ENCODE measurements at places on chromosomes 11 and 22.

DNA sequence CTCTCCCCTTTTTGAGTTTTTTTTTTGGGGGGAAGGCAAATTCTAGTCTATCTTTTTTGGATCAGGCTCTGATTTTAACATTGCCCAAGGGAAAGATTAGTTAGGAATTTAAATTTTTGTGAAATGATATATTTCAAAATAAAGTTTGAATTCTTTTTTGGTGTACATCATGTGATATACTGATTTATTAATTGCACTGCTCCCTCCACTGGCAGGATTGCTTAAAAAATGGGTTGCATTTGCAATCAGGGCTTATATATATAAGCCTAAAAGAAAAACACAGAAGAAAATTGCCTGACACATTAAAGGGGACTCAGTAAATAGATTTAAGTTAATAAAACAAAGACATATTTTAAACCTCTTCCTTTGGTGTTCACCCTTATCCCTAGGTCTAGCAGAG lies 1.2 kb downstream of the DYNC2H1 start:
- peak; percentile 54 for DNase-seq

DNA sequence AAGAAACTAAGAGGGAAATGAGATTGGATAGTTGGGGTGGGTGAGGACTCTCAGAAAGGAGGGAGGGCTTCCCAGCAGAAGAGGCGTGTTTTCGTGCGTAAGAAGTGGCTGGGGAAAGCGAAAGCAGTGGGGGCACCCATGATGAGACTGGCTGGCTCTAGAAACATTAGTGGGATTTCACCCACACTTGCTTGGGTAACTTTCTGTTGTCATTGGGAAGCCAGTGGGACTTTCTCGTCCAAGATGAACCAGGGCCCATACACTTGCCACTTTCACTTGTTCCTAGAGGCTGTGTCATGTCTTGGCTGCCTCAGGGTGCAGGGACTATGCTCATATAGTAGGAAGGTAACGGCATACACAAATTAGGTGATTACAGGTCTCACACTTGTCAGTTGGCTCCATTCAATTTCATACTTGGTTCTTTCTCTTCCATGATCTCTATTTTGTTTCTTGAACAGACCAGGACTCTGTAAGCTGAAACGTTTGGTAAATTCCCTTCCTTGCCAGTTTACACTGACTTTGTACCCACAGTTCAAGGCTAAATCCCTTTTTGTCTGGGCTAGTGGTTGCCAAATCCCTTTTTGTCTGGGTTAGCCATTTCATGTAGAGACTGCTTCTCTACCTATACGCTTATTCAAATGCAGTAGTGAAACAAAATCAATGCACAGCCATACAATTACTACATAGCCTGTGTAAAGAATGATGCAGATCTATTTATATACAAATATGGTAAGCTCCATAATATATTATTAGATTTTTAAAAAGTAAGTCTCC lies 42.0 kb upstream of the CXCR5 start:
- DNase-seq, result no peak

- no peak for DNase-seq
These were observed 31.2 kb upstream of the PRAME start for GRCh38 chr22:22590136-22590891.

DNA sequence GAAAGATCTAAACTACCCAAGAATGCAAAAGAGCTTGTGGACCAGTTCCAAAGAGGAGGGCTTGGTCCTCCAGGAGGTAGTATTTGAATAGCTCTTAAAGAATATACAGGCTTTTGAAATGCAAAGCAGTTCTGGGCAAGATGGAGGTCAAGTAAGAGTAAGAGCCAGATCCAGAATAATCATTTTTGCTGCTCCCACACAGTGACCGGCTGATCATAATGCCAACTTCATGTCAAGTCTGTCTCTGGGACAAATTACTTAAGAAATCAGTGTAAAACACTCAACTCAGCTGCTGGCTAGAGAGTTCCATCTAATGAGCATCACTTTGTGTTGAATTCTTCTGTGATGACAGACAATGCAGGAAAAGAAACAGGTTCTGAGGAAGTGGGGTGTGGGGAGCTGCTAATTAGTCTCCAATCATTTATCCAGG lies 250.9 kb upstream of the NARS2 start:
- DNase-seq, result no peak

DNA sequence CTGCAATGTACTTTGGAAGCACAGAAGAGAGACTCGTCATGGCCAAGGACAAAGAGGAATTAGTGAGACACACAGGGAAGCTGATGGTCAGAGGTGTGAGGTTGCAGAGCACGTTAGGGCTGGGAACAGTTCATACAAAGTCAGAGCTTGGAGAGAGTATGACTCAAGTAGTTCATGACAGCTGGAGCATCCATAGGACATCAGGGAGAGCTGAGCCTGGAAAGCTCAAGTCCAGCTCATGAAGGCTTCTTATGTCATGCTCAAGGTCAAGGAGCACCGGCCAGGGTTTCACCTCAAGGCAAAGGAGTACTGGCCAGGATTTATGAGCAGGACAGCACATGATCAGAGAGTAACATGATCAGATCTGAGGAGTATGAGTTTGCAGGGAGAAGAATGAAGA lies 64.6 kb upstream of the CHST1 start:
- no peak for DNase-seq

GRCh38 chr22:27116312-27117086 lies 459.1 kb downstream of the MIAT start:
- no peak for DNase-seq

DNA sequence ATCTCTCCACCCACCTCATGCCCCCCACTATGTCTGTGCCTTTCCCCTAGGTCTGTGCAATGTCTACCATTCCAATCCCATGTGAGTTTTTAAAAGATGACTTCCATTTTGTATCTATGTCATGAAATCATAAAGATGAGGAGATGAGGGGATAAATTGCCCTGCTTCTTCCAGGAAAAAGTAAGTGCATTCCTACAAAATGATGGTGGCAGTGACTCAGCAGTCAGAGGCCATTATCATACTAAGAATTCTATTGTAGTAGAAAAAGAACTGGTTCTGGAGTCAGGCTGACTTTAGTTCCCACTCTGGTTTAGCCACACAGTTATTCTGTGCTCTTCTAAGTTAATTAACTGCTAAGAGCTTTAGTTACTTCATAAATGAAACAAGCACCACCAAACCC lies 89.6 kb upstream of the API5 start:
- DNase-seq, result no peak

DNA sequence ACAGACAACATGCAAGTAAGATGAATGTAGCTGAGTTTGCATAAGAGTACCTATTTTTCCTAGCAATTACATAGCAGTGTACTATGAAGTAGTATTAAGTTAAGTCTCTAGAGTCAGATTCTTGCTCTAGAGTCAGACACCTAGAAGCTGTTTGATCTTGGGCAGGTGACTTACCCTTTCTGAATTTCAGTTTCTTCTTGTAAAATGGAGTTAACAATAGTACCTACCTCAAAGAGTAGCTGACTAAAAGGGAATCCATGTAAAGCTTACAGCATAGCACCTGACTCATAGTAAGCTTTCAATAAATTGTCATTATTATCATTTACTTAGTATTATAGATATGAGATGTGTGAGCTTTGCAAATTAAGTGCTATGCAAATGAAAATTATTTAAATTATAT lies 47.8 kb upstream of the PTPRJ start:
- DNase-seq, result no peak

- DNase-seq, result no peak
These were observed 3.6 kb downstream of the ANKRD13D start for GRCh38 chr11:67292671-67293070.

- DNase-seq, result no peak
These were observed 9.5 kb downstream of the DRICH1 start for GRCh38 chr22:23622634-23623033.

DNA sequence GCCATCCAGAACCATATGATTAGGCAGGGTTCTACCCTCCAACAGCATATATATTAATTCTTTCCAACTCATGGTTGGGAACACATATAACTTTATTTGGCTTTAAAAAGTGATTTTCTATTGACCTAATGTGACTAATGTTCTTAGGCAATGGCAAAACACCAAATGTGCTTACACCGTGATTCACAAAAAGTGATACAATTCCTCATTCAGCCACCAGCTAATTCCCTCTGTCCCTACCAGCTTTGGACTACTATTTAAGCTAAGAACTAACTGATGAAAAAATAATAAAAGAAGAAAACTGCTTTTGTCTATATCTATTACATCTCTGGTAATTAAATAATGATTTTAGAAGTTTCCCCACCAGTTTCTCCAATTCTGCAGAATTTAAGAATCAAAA lies 4.7 kb downstream of the CTSC start:
- peak; percentile 70 for DNase-seq

- DNase-seq, result no peak
These were observed 3.0 kb downstream of the KIF18A start for GRCh38 chr11:28104984-28105383.

GRCh38 chr11:94132152-94132558 lies 3.5 kb downstream of the PANX1 start:
- DNase-seq, result peak; percentile 83

Data from HCEC 1CT (cell line).